ENCODE measurements at places on chromosomes 12 and 14.

GRCh38 chr12:114221136-114221833 lies 184.7 kb downstream of the TBX5 start:
- DNase-seq: no peak

GRCh38 chr12:68043435-68043834 lies 54.2 kb downstream of the IFNG-AS1 start:
- no peak for DNase-seq

- DNase-seq: peak; percentile 63
Measured at GRCh38 chr14:30928462-30928861, 54.1 kb downstream of the COCH start.

DNA sequence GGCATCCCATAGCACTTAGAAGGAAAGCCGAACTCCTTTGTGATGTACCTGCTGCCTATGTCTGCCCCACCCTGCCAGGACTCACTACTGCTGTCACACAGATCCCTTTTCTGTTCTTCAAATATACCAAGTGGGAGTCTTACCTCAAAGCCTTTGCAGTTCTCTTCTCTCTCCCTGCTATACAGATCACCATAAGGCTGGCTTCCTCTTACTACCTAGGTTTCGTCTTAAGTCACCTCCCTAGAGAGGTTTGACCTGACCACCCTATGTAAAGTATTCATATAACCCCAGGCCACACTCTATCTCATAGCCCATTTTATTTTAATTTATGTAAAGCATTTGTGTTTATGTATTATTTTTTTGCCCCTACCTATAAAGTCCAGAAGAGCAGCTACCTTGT lies 117.6 kb downstream of the CRADD start:
- DNase-seq: no peak

GRCh38 chr12:70719672-70720420 lies 82.6 kb upstream of the PTPRB start:
- DNase-seq: peak; percentile 1

DNA sequence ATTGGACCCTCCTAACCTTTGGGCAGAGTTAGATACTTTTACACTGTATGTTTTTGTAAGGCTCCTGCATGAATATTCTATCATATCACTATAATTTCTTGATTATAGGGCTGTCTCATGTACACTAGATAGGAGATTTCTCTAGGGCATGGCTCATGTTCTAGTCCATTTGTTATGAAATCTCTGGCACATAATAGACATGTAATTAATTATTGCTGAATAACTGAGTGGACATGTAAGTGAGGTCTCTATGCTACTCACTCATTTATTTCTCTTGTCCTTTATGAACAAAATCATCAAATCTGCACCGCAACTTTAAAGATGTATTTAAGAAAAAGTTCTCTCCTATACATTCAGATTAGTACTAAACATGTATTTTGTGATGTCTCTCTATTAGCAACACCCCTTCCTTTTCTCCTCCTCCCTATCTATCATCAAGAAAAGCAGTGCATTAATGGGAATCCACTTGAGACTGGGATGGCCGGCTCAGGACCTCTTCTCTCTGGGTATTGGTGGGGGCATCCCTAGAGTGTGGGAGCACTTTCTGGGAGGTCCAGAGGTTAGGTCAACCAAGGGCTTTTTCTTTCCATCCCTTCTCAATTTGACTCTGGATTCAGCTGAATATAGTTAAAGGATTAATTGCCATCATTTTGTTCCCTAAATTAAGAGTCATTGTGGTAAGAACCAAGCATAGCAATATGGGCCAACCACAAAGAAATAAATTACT lies 168.0 kb upstream of the HMGA2 start:
- DNase-seq: no peak

DNA sequence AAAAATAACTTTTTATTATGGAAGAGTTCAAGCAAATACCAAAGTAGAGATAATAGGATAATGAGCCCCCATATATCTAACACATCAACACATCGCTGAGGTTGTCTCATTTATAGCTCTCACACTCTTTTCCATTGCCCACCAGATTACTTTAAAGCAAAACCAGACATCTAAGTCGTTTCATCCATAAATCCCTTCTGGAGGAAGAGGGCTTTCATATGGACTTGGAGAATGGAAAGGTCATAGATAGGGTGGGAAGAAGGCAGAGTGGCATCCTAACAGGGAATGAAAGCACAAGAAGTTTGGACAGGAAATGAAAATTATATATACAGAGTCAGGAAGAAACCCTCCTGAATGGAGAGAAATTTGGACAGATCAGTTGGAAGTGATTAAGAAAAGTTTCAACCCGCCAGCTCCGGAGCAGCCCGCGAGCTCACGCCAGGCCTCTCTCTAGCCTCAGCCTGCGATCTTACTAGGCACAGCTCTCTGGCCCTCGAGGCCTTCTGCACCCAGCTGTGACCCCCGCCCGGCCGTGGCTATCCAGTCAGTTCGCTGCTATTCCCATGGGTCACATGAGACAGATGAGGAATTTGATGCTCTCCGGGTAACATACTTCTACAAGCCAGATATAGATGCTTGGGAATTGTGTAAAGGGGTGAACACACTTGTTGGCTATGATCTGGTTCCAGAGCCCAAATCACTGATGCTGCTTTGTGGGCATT lies 48.4 kb upstream of the NID2 start:
- no peak for DNase-seq

GRCh38 chr12:53735556-53735955 lies 8.3 kb upstream of the CALCOCO1 start:
- DNase-seq: no peak

DNA sequence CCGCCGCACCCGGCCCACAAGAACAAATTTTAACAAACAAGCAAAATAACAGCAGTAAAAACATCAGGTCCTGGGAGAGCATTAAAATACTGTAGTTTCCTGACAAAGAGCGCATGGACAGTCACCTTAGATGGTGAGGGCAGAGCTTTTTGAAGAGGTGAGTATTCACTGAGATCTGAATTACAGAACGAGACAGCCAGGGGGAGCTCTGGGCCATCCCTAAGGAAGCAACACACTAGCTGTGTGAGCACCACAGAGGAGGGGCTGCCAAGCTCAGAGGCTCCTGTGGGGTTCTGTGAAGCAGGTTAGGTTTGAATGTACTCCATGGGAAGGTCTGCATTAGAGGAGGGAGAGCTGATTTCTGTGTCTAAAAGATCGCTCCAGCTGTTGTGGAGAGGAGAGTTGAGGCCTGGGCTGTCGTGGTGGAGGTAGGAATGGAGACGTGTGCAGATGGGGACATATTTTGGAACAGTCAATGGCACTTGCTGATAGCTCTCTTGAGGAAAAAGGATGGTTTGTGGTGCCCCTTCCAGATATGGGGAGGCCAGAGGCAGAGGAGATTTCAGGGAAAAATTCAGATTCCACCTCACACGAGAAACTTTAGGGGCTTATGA lies 72.9 kb downstream of the TRAFD1 start:
- DNase-seq: peak; percentile 45

DNA sequence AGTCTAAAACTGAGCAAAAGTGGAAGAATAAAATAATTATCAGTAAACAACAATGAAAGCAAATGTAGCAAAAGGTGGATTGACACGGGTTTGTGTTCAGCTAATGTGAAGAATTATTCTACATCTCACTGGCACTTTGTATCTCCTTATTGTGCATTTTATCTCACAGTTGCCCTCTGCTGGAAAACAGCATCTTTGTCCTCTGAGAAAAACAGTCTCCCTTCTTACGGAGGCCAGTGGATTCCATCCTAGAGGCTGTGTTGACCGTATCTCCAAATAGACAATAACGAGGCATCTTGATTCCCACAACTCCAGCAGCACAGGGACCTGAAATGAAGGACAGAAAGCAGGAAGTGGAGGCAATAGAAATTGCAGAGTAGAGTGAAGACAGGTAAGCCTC lies 51.3 kb upstream of the PLBD1 start:
- DNase-seq: peak; percentile 48

GRCh38 chr12:52070185-52070925 lies 577 bp downstream of the ATG101 start:
- no peak for DNase-seq

DNA sequence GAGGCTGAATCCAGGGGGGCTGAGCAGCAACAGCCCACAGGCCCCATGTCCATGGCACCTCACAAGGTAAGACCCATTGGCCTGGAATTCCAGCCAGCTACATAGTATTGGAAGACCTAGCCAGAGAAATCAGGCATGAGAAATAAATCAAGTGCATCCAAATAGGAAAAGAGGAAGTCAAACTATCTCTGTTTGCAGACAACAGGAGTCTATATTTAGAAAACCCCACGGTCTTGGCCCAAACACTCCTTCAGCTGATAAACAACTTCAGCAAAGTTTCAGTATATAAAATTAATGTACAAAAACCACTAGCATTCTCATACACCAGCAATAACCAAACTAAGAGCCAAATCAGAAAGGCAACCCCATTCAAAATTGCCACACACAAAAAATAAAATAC lies 16.9 kb downstream of the PDE6H start:
- DNase-seq: peak; percentile 57

DNA sequence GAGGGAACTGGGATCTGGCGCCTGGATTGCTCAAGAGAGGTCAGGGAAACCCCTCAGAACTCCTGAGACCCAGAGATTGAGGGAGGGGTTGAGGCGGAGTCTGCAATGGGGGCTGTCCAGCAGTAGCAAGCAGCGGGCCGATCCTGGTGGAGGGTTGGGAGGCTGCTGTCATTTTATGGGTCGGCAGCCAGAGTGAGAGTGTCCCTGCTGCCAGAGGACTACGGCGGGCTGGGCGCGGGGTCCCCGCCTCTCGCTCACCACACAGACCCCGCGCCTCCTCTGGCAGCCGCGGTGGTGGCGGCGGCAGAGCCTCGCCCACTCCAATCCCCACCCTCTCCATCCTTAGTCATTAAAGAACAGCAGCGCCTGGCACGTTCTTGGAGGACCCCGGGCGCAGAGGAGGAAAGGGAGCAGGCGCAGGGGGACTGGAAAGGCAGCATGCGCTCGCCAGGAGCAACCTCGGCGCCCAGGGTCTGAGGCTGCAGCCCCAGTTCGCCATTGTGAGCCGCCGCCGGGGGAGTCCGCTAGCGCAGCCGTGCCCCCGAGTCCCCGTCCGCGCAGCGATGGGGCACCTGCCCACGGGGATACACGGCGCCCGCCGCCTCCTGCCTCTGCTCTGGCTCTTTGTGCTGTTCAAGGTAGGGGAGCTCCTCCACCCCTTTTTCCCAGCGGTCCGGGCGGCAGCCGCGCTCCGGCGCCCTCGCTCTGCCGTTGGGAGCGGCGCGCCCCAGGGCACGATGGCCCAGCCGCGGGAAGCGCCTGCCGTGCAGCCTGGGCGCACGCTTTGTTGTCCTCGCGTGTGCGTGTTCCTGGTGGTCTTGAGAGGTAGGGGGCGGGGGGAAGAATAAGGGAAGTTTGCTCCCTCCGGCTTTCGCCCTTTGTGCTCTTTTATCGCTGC lies at the start of gene PTPRO:
Gene PTPRO (plus strand): TSS at position 345 of the 898 bp plus-strand sequence.
- no peak for DNase-seq

GRCh38 chr12:121550974-121551634 lies 29.7 kb downstream of the KDM2B start:
- DNase-seq: no peak

DNA sequence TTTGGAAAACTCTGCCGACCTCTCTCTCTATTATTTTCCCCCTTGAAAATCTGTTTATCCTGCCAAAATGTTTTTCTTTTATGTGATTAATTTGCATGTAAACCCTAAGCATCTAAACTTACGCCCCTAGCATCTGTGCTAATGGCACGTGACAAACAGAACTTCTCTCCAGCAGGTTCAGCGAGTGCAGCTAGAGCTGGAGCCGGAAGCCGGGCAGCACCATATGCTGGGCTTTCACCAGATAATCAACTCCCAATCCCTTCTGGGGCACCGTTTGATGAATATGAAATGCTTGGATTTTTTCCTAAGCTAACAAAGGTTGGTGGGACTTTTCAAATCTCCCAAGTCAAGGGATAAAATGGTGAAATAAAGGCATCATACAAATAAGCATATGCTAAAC lies 667.5 kb upstream of the TMEM132C start:
- DNase-seq: no peak

DNA sequence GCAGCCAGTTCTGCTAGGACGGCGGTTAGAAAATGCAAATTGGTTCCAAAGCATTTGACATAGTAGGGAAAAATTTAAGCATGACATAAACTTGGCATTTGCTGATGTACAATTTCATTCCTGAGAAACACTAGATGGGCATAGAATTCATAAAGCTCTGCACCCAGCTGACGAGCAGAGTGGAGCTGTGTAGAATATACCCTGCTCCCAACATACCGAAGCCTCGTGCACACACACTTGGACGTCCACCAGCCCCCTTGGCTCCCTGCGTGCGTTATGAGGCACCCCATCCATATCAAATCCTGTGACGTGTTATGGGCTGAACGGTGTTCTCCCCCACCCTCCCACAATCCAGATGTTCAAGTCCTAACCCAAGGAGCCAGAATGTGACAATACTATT lies 65.4 kb downstream of the CLMN start:
- DNase-seq: no peak

DNA sequence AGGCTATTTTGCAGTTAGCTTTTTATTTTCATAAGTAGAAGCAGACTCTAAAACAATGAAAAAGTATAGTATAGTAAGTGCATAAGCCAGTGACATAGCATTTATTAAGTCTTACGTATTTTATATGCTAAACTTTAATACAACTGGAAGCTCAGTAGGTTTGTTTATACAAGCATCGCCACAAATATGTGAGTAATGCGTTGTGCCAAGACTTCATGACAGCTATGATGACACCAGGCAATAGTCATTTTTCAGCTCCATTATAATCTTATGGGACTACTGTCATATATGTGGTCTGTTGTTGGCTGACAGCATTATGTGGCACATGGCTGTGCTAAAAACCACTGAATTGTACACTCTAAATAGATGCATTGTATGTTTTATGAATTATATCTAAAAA lies 40.3 kb downstream of the SLC38A2 start:
- DNase-seq: no peak

GRCh38 chr14:77023001-77023996 lies 5.2 kb downstream of the IRF2BPL start:
- DNase-seq: peak; percentile 5

DNA sequence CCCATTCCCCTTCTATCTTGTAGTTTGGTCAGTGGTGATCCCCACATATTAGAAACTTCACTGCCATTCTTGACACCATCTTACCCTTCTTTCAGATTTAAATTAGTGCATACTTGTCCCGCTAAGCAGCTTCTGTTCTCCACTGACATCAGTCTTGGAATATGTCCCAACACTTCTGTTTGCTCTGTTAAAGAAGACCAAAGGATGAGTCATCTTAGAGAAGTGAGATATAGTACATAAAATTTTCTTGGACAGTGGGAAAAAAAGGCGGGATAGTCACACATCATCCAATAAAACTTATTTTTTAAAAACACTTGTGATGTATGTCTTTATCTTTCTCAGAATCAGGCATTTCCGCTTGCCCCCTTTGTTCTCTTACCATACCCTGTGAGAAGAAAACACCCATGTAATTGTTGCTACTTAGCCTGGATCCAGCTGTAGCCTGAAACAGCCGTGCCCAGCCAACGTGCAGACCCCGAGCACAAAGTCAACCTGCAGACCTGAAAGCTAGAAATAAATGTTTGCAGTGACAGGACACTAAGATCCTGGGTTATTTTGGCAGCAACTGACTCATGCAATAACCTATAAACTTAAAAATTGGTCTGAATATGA lies 100.1 kb upstream of the PDE3A start:
- peak; percentile 73 for DNase-seq

GRCh38 chr14:102272392-102272791 lies 32.6 kb downstream of the MOK start:
- no peak for DNase-seq

Data from MV-4-11 (cell line).